Activated CD8-positive, alpha-beta memory T cell treated with anti-CD3 and anti-CD28 coated beads for 1 hour (primary cell): ENCODE measurements at places on chromosomes 1 and 21.

DNA sequence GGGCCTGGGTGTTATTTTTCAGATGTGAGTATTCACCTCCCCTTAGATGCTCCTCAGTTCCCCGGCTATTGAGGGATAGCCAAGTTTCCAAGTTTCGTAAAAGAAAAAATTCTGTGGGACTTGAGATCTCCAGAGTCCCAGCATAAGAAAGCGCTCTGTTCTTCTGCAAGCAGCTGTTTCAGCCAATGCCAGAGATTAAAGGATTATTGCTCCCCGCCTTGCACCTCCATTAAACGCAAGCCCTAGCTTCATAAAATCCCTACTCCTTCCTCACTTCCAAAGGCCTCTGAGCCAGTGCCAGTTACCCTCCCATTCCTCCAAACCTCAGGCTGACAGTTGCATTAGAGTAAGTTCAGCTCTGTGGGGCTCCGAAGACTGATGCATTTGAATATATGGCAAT lies 56.4 kb downstream of the CHIA start:
- no peak for DNase-seq

DNA sequence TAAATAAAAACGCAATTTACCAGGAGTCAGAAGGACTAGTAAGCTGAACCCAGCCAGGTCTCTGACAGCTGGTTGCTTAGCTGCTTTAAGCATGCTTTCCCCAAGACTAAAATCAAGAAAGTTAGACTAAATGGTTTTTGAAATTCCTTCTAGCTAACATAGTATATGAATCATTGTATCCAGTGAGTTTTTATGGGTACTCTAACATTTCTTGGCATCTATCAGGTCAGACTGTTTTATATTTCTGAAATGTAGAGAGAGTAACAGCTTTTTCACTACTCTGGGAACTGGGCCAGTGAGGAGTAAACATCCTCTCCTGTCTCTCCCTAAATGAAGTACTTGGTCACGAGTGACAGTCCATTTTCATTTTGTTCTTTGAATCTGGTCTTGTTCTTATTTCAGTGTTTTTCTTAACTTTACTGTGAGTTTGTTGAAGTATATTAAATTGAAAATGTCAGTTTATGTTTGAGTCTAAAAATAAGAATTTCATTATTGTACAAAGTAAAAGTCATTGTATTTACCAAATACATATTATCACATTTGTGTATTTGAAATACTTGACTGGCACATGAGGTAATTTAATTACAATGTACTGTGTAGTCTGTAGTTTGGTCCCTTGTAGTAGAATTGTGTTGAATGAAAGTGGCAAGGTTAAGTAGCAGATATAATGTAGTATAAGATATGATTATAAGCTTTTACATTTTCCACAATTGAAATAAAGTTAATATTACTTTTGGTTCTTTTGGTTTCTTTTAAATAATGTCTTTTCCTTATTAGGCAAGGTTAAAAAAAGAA lies 47.6 kb downstream of the PKN2 start:
- no peak for DNase-seq

DNA sequence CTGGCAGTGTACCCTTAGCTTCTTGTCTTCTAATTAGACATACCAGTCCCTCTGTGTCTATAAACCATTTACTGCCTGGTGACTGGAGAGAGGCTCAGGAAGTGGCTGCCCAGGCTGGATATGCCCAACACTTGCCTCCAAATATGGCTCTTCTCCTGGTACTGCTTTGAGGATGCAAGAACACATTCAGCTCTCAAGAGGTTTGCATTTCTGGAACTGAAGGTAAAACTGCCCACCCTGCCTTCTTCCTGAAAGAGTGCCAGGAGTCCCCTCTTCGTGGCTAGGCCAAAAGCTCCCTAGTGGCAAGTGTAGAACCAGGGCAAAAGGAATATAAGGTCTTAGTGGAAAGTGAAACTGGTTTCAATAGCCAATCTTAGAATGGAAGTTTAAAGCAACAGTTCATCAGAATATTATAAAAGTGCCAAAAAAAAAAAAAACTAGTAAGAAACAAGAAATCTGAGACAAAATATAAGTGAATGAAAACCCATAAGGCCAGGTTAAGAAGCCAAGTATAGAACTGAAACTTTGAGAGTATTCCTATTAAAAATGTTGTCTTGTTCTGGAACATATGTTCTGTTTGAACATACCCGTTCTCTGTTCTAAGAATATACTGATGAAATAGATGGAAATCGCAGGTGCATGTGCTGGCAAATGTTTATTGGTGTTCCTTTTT lies 77.2 kb upstream of the CTTNBP2NL start:
- DNase-seq = no peak

- no peak for DNase-seq
These were observed 18.3 kb downstream of the CACNA1E start for GRCh38 chr1:181501612-181502011.

GRCh38 chr1:1899266-1899966 lies 8.5 kb upstream of the GNB1 start:
- DNase-seq = no peak

DNA sequence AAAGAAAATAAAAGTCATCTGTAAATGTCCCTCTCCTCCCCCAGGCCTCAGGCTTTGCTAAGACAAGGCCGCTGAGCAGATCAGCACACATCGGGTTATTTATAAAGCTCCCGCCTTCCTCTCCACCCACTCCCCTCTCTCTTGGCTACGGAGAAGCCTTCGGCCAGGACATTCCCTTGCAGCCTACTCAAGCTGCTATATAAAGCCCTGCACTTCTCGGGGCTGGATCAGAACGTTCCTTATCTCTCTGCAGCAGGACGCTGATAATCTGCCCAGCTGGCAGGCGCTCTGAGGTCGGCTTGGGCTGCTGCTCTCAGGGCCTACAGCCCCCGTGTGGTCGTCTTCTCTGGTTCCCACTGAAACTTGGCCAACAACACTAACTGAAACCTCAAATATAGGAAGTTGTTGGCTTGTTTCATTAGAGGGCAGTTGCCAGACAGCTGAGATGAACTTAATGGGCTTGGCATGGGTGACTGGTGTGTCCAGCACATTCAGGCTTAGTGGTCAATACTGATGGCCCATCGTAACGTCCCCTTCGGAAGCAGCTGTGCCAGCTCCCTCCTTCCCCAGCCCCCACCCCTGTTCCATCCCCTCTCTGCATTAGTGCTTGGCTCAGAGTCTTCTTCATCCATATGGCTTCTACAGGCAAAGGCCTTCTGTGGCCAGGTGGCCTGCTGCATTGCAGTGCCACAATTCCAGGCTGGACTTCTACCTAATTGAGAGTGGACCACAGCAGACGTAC lies 64.6 kb downstream of the IER5 start:
- DNase-seq = no peak

- no peak for DNase-seq
These were observed 61.3 kb downstream of the PRDM16 start for GRCh38 chr1:3130268-3130667.

GRCh38 chr1:85344256-85344694 lies 67.8 kb upstream of the BCL10 start:
- no peak for DNase-seq

DNA sequence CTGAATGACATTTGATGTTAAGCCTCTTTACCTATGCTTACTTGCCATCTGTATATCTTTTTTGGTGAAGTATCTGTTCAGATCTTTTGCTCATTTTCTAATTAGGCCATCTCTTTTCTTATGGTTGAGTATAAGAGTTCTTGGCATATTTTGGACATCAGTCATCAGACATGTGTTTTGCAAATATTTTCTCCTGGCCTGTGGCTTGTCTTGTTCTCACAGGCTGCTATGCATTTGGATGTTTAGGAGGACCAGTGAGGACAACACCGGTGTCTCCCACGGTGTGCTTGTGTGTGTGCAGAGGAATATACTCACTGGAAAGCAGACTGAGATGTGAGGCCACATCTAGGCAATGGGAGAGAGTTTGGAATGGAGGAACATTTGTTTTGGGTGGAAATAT lies 87.1 kb upstream of the LYST start:
- DNase-seq = no peak

- DNase-seq = no peak
These were observed 5.5 kb upstream of the SNX27 start for GRCh38 chr1:151606384-151606783.

DNA sequence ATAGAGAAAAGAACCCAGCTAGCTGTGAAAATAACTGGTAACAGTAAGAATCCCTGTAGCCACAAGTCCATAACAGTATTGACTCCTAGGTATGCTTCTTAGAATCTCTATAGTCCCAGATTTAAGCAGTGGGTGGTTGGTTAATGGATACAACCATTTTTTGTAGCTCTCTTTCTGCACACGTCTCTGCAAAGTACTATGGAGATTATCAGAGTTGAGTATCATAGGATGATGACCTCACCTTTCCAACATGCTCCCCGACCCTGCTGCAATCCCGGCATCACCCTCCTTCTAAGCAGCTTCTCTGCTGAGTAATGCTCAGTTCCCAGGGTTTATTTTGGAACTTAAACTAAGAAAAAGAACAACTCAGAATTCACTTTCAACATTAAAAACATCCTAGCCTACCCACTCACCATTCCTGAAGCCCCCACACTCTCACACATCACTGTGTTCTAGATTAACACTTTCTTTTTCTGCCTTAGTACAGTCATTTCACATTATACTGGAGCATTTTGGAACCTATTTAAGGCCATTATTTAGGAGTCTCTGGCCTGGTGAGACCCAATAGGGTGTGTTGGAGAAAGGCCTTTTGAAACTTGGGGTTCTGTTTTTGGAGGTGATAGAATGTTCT lies 2.7 kb downstream of the MLLT11 start:
- no peak for DNase-seq

DNA sequence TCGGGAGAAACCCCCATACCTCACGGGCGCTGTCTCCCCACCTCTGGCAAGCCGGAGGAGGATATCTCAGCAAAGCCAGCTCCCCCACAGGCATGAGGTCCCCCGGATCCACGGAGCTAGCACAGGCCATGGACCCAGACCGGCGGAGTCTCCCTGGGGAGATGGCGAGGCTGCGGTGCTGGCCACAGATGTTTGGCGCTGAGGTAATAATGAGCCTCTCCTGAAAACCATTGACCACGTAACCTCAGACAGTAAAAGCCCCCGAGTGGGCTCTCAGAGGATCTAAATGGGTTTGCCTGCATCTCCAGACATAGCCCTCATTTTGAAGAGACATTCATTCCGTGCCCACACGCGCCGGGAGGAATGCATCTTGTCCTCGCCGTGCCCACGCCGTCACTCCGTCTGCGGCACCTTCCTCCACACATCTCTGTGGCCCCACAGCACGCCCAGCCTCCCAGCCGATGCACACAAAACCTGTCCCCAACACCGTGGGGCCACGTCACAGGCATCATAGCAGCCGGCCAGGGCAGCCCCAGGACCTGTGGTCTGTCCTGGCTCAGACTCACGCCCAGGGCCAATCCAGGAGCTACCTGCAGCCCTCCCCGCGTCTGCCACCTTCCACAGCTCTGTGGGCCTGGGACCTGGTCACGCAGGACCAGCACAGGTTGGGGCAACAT lies 150.9 kb downstream of the PRDM16 start:
- DNase-seq = no peak

GRCh38 chr21:35134309-35134708 lies 85.2 kb upstream of the RUNX1 start:
- no peak for DNase-seq

- DNase-seq = no peak
These were observed 66.3 kb downstream of the ARHGEF10L start for GRCh38 chr1:17605582-17606344.

DNA sequence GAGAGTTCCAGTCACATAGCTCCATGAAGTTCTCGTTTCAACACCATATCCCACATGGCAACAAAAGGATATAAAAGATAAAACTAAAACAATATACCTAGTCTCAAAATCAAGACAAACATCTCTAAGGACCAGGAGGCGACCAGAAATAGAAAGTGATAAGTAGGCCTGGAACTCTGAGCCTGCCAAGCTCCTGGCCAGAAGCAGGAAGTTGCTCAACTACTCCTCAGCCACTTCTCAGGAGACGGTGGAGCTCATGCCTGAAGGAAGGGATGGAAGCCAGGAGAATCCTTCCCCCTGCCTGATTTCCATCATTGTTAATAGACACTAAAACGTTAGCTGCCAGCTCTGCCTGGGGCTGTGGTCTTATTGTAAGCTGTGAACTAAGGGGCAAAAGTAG lies 94.7 kb downstream of the DISP1 start:
- no peak for DNase-seq

DNA sequence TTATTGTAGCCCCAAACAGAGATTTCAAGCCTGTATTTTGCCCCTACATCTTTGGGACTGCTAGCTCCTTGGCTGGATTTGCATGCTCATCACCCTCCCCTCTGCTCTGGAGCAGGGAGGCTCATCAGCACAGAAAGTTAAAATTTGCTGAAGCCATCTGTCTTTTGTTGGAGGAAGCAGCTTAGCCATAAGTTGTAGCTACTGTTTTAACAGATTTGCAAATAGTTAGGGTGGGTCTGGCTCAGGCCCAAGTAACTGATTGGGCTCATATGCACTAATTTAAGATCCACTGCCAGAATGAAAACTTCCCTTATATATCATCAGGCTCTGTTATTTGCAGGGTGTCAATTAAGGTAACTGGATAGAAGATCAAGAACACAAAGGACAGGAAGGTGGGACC lies 307.0 kb downstream of the ZP4 start:
- DNase-seq = no peak

- no peak for DNase-seq
These were observed 44.3 kb upstream of the EPS8L3 start for GRCh38 chr1:109807822-109808680.

DNA sequence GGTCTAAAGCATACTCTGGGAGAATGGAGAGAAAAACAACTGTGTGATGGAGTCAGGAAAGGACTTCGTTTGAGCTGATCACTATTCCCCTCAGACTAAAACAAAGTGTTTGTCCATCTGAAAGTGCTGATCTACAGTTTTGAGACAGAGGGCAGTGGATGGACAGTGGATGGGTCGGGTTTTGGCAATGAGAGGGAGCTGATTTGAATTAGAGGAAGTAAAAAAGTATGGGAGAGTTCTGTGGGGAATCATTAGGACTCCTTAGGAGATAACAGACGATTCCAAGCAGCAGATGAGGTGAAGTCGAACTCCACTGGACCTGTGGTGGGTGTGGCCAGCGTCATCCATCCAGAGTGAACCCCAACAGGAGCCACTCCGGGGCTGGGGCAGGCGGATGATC lies 62.3 kb downstream of the PTGS2 start:
- DNase-seq = no peak

GRCh38 chr21:44681861-44682579 lies at the start of gene KRTAP12-1:
KRTAP12-1 (minus strand) TSS chr21:44682163; CDS start chr21:44682123, 40 bp downstream.
- DNase-seq = no peak

GRCh38 chr1:179146476-179146875 lies 64.6 kb downstream of the TOR3A start:
- no peak for DNase-seq

GRCh38 chr1:225300381-225300780 lies 127.5 kb downstream of the LBR start:
- no peak for DNase-seq

GRCh38 chr1:25871086-25871703 lies 4.3 kb downstream of the PAQR7 start:
- DNase-seq = no peak

GRCh38 chr1:213371847-213372619 lies 321.0 kb downstream of the RPS6KC1 start:
- no peak for DNase-seq
